ENCODE measurements at places on chromosomes 16 and 17.

DNA sequence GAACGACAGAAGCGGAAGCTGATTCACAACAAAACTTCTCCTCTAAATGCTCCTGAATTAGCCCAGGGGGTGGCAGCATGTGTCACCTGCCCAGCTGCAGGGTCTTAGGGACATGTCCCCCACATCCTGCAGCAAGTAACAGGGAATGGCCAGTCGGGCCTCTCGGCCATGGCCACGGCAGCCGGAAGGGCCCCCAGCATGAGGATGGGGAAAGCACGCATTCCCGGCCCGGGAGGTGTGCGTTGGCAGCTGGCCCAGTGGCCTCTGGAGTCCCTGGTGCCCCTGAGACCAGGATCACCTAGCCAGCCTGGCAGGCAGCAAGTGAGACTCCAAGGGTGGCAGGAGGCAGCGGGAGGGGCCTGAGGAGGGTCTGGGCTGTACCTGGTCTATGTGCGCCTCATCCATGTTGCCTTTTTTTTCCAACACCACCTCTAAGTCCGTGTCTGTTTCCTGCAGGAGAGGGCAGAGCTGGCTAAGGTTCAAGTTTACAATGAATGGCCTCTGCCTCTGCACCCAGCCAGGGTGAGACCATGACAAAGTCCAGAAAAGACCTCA lies 7.0 kb downstream of the KNOP1 start:
- DNase-seq, result no peak

- DNase-seq, result no peak
Measured at GRCh38 chr16:10078541-10078949, 103.7 kb downstream of the GRIN2A start.

DNA sequence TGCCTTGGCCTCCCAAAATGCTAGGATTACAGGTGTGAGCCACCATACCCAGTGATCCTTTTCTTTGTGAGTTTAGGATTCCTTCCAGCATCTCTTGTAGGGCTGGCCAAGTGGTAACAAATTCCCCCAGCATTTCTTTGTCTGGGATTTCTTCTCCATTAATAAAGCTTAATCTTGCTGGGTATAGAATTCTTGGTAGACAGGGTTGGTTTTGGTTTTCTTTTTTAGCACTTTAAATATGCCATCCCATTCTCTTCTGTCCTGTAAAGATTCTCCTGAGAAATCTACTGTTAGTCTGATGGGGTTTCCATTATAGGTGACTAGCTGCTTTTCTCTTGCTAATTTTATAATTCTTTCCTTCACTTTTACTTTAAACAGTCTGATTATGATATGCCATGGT lies 173.0 kb upstream of the TOM1L1 start:
- no peak for DNase-seq

- no peak for DNase-seq
Measured at GRCh38 chr17:44287651-44288050, 19.7 kb upstream of the SLC4A1 start.

- no peak for DNase-seq
Measured at GRCh38 chr17:4186357-4186881, 43.4 kb downstream of the CYB5D2 start.

DNA sequence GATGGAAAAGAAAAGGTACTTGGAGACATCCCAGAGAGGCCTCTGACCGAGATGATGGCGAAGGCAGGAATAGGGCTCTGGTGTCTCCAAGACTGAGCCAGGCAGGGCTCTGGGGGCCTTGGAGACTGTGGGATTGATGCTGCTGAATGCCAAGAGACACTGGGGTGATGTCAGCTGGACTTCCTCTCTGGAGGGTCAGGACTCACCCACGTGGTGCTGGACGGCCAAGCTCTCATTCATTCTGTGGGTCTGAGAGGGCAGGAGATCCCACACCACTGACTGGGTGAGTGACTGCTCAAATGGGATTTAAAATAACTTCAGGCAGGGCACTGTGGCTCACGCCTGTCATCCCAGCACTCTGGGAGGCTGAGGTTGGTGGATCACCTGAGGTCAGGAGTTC lies 64.8 kb downstream of the NT5M start:
- no peak for DNase-seq

- no peak for DNase-seq
Measured at GRCh38 chr17:66711881-66712321, 123.0 kb upstream of the CACNG5 start.

DNA sequence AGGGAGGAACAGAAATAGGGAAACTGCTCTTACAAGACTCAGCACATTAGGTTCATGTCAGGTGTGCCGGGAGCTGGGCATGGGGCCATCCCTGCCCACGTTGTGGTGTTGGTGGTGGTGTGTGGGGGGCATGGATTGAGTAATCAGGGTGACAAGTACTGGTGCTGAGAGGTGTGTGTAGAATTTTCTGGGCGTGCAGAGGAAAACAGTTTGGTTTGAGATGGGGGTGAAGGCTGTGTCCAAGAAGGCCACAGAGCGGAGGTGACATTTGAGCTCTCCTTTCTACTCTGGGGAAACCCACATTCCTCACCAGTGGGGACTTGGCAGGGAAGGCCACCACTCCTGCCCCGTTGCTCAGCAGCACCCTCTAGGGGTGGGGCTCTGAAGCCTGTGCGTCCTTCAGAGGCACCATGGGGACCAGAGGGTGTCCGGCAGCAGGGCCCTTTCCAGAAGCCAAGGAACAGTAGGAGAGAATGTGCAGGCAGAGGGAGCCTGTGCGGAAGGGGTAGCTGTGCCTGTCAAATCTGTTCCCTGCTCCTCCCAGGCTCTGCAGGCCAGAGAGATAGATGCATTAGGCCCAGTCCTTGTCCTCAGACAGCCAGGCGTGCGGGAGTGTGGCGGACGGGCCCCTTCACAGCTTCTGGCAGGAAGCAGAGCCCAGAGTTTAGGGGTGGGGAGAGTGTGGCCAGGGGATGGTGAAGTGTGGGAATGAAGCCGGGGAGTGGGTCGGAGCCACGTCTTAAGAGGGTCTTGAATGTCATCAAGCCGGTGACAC lies 48.7 kb upstream of the GSE1 start:
- no peak for DNase-seq

GRCh38 chr16:72179204-72179970 lies 7.4 kb upstream of the PMFBP1 start:
- DNase-seq, result no peak

DNA sequence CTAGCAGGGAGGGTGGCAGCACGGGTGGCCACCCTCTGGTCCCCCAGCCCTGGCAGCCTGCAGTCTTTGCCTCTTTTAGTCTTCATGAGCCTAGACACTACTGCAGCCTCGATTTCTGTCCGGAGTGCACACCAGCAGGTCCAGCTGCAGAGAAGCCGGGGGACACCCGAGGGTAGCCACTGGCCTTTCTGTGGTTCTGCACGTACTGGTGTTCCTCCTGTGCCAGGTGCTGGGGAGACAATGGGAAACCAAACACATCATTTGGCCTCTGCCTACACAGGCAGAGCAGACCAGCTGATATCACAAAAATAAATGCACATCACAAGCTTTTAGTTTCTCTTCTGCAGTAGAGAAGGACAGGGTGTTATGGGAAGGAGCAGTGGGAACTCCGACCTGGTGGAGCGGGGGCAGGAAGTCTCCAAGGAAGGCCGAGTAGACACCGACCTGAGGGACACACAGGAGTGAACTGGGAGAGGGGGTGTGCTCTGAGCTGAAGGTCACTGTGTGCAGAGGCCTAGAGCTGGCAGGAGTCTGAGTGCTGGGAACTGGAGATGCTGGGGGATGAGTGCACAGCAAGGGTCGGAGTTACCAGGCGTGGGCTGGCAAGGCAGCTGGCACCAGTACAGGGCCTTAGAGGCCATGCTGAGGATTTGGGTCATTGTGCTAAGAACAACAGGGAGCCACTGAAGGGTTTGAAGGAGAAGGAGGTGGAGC lies 23.1 kb downstream of the GPT2 start:
- no peak for DNase-seq

GRCh38 chr16:50313596-50314478 lies 47.5 kb downstream of the ADCY7 start:
- peak; percentile 27 for DNase-seq

- DNase-seq, result no peak
Measured at GRCh38 chr16:500709-501108, 26.8 kb upstream of the CAPN15 start.

- DNase-seq, result no peak
Measured at GRCh38 chr17:36524428-36524876, 10.2 kb downstream of the MYO19 start.

- no peak for DNase-seq
Measured at GRCh38 chr17:7922269-7922844, 6.3 kb upstream of the RNF227 start.

GRCh38 chr17:35906926-35907637 lies 23.5 kb downstream of the RDM1 start:
- DNase-seq, result no peak

GRCh38 chr16:11964761-11965551 lies at the start of gene TNFRSF17:
TSS of gene TNFRSF17 (plus strand) at chr16:11965210. CDS start at chr16:11965325, 115 bp downstream.
- DNase-seq, result no peak

DNA sequence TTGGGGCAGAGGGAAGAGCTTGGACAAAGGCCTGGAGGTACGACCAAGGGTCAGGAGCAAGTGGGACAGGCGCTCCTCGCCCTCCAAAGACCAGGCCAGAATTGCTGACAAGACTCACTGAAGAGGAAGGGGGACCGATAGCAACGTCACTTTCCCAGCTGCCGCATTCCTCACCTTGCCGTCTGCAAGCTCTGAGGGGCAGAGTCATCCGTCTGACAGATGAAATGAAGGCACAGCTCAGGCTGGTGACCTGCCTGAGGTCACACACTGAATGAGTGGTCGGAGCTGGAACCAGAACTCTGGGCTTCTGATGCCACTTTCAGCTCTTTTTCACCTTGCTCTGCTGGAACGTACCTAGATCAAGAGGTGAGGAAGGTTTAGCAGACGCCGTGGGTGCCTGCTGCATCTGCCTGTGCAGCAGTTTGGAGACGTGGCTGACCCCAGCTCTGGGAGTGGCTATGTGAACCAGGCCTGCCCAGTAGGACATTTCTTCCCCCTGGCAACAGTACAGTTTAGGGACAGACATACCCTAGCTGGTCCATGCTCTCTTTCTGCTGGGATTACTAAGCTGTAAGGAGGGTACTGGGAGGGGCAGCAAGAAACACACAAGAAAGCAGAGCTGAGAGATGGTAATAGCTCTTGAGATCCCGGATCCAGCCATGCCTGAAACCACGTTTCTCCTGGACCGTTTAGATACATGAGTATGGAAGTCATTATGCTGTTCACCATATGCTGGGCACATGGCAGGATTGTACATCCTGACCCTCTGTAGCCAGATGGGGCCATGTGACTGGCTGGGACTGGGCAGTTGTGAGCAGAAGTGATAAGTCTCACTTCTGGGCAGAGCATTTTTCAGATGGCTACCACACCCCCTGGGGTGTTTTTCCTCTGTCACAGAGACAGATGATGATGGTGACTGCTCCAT lies 50.9 kb downstream of the IL21R start:
- DNase-seq, result peak; percentile 10

GRCh38 chr17:44187131-44187899 lies 543 bp downstream of the TMUB2 start:
- DNase-seq, result peak; percentile 82

- DNase-seq, result no peak
Measured at GRCh38 chr16:84759061-84759460, 59.3 kb downstream of the USP10 start.

- DNase-seq, result no peak
Measured at GRCh38 chr17:67020293-67020766, 24.0 kb upstream of the CACNG1 start.

- no peak for DNase-seq
Measured at GRCh38 chr17:52157603-52158449, 688 bp downstream of the CA10 start.

DNA sequence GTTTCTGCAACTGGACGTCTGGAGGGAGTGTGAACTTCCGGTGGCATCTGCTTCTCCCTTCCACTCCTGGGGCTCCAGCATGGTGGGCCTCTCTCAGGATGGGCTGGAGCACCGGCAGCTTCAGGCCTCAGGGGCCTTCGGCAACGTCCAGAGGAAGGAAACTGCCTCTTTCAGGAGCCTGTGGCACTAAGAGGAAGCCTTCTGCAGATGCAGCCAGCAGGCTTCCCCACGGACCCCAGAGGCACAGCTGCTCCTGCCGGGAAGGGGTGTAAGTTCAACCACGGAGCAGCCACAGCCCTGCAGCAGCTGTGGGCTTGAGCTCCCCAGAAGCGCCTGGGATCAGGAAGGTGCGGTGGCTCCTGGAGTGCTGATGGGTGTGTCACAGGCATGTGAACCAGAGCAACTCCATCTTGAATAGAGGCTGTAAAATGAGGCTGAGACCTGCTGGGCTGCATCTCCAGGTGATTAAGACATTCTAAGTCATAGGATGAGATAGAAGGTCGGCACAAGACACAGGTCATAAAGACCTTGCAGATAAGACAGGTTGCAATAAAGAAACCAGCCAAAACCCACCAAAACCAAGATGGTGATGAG lies 50.8 kb upstream of the KLHDC4 start:
- no peak for DNase-seq

- peak; percentile 16 for DNase-seq
Measured at GRCh38 chr17:43021741-43022512, at the start of gene VAT1. TSS of gene VAT1 (minus strand) at chr17:43022385. CDS start at chr17:43022322, 63 bp downstream.

GRCh38 chr16:4945560-4946502 lies 8.9 kb upstream of the PPL start:
- no peak for DNase-seq

GRCh38 chr17:72504783-72505182 lies 384.0 kb downstream of the SOX9 start:
- no peak for DNase-seq

- no peak for DNase-seq
Measured at GRCh38 chr17:16900288-16900882, 71.5 kb downstream of the TNFRSF13B start.

GRCh38 chr17:6110592-6110991 lies 40.4 kb downstream of the WSCD1 start:
- DNase-seq, result no peak

DNA sequence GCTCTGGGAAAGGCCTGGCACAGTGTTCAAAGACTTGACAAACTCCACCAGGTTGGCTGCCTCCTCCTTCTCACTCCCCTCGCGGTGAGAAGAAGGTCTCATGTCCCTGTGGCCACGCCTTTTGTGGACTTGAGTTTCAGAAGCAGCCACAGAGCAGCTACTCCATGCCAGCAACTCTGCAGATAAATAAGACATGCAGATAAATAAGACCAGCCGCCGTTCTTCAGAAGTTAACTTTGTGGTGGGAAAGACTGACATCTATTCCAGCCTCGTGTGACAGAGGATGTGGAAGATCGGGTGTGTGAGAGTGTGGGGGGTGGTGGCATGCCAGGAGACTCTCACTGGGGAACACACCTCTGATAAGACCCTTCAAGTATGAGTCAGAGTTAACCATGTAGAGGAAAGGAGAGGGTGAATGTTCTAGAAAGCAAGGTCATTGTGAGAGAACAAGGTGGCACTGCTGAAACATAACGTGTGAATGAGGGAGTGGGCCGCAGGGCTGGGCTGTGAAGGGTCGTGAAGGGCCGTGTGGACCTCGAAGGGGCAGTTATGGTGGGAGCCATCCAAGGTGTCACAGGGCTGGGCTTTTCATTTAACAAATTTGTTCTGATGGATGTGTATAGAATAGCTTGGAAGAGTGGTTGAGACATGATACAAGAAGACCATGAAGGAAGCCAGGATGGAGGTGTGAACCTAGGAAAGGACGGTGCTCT lies 830 bp downstream of the SPACA3 start:
- no peak for DNase-seq

DNA sequence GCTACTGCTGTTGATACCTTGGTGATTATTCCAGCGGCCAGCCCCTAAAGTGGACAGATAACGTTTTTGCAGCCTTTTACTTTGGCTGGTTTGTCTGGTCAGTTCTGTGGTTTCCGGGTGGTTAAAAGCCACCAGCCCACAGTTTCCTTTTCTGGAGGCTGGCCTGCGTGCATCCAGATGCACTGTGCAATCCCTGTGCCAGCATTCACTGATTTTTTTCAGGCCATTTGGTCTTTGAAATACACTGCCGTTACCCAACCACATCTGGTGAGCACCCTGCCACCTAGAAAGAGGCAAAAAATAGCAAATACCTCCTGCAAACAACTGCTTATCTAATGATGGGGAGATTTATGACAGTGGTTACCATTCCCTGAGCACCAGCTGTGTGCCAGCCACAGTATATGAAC lies 797 bp downstream of the NUDT7 start:
- DNase-seq, result no peak

Data from stimulated activated naive CD4-positive, alpha-beta T cell (primary cell).